Dorsolateral prefrontal cortex (tissue), 122 donors: ENCODE measurements at places on chromosomes 6 and 20.

DNA sequence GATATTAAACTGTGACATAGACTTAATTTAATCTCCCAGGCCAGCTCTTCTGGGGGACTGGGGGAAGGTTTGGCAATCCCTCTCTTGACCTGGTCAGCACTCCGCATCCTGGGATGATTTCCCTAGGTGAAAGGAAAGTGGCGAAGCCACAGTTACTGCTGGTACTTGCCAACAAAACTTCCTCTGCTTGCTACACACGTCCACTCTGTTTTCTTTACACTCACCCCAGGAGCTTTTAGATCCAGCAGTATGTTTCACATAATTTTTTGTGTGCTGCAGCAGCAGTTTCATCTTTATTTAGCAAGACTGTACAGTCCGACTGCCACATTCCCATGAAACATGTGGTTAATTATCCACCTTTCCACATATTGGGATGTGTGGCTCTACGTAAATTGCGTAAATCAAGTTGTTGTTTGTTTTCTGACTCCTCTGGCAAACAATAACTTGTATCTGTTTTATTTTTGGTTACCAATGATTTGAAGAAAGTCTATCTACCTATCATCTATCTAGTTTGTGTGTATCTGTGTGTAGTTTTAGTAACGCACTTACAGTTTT, 284.0 kb downstream of the PHF3 start:
- DNase-seq = no peak

GRCh38 chr6:37069639-37070038, 64.2 kb downstream of the FGD2 start:
- no peak for DNase-seq

- DNase-seq = no peak
These were observed 34.4 kb downstream of the EDN3 start for GRCh38 chr20:59334651-59335300.

DNA sequence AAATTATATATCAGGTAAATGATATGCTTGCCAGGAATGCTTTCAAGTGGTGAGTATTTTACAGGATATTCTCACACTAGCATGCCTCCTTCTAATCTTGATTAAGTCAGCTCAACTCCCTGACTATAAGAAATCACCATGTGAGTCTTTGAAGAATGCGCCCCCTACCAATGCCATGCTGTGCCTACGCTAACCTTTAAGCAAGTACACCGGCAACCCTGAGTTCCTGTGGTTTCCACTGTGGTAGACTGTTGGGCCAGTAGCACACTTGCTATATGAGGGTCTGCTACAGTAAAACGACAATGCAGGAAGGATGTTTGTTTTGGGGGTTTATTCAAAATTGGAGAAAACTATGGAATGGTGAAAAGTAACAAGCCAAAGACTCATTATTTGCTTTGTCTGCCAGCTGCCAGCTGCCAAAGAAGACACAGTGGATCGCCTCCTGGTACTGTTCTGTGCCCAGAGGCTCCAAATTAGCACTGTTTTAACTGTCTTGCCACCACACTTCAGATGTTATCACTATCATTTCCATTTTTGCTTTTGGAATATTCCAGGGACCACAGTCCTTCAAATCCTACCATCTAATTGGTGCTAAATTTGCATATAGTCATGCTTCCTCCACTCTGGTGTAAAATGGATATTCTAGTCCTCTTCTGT, 333.5 kb downstream of the RNGTT start:
- no peak for DNase-seq

DNA sequence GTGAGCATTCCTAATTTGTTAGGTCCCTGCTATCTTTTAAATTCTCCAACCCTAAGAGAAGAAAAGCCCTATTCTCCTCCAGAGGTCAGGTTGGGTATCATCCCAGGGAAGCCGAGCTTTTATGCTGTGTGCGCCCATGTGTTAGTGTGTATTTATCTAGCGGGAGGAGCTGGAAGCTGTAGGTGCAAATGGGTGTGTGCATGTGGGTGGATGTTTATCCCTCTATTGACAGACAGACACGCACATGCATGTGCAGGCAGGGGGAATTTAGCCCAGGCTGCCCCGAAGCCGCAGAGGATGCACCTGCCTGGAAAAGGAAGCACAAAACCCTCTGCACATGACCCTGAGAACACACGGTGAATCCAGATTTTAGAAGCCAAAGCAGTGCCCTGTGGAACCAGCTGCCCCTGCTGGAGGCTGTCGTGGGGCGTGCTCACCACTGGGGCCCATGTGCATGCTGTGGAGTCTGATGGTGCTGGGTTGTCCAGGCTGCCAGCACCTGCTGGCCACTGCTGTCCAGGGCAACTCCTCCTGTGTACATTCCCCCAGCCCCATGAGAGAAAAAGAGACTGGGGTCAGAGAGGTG, 397.5 kb downstream of the TAF4 start:
- no peak for DNase-seq

GRCh38 chr20:43824309-43825050, 90.2 kb upstream of the TOX2 start:
- no peak for DNase-seq

DNA sequence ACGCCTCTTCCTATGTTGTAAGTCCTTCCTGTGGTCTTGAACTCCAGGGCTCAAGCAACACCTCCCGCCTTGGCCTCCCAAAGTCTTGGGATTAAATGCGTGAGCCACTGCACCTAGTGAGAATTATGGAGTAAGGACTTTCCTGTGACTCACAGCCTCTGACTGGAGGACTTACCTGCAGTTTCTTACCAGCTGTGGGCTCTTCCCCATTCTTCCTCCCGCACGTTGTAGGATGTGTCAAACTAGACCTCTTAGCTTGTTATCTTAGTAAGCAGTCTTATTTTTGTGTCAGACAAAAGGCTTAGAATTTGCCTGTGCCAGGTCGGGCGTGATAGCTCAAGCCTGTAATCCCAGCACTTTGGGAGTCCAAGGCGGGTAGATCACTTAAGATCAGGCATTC, 30.9 kb downstream of the BAK1 start:
- DNase-seq = no peak

- no peak for DNase-seq
These were observed 3.2 kb downstream of the NKX2-2 start for GRCh38 chr20:21510414-21511384.

GRCh38 chr6:74598462-74599393, 607.1 kb downstream of the COL12A1 start:
- no peak for DNase-seq

DNA sequence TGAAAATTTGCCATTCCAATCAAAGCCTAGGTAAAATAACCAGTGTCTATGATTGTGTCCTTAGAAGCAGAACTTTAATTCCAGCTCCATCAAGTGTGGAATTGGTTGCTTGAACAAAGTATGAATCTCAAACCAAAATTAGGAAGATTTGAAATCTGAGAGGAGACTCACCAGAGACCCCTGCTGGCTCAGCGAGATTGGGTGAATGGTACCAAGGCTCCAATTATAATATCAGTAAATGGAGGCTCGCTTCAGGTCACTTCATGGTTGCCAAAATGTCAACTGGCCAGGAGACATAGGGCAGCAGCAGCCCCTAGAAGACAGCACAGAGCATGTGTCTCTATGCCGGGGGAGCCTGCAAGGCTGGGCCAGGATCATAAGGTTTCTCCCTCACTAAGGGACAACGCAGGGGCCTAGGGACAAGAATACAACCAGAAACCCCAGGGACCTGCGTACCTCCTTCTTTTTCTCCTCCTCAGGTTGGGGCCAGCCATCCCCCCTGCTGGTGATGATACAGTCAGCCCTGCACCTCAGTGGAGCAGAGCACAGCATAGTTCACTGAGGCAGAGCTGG, 14.0 kb downstream of the RBL1 start:
- DNase-seq = no peak

DNA sequence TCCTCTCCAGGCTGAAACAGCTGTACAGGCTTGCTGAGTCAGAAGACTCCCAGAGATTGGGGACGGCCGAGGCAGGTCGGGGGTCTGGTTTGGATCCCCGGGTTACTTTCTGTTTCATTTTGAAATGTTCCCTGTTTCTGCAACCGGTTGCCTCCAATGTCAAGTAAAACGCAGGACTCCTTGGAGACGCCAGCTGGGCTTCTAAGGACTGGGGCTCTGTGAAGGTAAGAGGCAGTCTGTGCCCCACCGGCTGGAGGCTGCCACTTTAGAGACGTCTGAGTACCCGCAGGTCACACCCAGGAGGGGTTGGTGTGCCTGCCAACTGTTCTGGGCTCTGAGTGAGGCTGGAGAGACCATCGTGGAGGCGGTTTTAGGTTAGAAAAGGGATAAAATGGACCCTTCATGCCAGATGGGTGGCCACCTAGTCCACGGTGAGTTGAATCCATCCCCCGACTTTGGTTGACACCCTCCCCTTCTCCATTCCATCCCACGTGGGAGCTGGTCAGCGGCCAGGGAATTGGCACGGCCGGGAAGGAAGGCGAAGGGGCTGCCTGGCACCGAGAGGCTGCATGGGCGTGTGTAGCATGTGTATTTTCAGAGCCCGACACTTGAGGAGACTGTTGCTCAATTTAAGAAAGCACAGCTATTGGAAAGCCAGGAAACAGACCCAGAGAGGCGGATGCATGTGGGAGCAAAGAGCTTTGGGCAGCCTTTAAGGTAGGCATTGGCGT, 240.9 kb downstream of the PHACTR1 start:
- DNase-seq = peak; percentile 33

GRCh38 chr6:166008441-166009369, 158.9 kb downstream of the TBXT start:
- no peak for DNase-seq

GRCh38 chr6:62999796-63000195, 211.5 kb upstream of the FKBP1C start:
- no peak for DNase-seq

- no peak for DNase-seq
These were observed 10.2 kb upstream of the TMEM170B start for GRCh38 chr6:11527274-11527870.

GRCh38 chr20:39516964-39517363, 554.8 kb downstream of the DHX35 start:
- no peak for DNase-seq

DNA sequence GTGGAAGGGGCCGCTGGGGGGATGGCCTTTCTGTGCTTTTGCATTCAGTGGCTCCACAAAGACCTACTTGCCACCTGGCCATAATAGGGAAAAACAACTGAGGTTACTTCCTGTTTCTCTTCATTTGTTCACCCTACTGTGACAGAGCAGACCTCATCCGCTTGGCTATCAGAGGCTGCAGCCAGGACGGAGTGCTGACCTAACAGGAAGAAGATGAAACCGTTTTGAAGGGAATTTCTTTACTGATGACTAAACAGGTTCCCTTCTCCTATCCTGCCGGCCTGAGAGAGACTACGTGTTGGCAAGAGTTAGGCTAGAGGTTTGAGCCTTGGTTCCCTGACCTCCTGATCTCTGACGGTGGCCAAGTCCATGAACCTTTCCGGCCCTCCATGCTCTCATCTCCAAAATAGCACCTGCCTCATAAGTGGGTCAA, 21.3 kb downstream of the PRR18 start:
- no peak for DNase-seq

- DNase-seq = no peak
These were observed 9.0 kb downstream of the EMILIN3 start for GRCh38 chr20:41357424-41358163.

DNA sequence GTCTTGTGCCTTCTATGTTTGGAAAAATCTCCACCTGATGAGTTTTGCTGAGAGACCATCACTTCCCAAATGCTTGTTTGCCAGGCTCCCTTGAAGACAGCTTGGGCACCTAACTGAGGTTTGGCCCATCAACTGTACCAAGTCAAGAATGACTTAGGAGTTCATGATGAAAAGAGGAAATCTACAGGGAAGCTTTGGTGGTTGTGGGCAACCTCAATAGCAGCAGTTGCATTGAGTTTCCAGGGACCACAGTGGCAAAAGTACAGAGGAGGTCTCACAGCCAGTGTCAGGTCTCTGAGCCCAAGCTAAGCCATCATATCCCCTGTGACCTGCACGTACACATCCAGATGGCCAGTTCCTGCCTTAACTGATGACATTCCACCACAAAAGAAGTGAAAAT, 49.7 kb upstream of the PHACTR1 start:
- no peak for DNase-seq

DNA sequence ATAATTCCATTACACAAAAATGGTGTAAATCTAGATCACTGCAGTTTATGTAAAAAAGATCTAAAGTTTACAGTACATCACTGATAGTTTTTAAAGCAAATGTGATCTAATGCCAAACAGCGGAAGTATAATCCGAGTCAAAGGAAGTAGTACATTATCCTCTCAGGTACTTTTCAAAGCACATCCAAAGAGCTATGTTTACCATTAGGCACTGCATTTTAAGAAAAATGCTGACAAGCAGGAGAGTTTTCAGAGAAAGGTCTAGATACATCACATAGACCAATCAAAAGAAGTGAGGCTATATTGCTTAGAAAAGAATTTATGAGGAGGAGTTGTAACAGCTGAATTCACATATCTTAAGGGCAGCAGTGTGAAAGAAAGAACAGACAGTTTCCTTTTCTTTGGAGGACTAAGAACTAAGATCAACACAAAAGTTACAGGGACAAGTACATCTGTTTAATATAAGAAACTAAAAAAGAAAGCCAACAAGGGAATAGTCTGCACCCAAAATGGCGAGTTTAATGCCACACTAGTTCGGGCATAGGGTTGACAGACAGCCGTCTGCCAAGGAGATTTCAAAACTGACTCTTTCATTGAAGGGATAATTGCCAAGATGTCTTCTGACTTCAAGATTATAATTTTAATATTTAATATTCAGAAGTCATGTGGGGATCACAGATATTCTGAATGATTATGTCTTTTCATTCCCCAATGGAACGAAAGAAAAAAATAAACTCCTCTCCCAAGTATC, 1.4 kb downstream of the ZNF184 start:
- no peak for DNase-seq

DNA sequence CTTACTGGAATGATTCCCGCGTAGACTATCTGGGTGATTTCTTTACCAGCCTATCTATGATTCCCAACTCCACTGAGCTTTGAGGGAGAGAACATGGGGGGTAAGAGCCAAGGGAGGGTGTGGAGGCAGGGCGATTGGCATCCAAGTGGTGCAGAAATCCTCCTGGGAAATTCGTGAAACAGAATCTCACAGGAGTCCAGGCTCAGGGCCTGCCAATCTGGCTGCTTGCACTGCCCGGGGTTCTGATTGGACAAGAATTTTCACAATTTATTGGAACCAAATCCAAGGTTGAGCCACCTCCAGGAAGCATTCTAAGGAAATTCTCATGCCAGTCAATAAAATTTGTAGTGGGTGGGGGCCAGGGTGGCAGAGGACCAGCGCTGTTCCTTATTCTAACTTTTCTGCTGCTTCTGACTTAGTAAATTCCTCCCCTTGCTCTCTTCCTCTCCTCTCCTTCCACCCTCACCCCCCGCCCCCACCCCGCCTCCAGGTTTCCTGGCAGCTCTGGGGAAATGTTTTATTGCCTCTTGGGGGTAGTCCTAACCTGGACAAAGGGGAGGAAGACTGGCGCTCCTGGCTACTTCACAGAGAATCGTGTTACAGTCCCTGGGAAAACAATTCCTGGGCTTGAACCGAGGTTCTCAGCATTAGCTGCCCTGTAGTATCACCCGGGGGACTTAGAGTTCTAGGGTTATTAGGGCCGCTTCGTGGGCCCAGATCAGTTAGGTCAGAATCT, 3.1 kb downstream of the BMP6 start:
- DNase-seq = no peak

DNA sequence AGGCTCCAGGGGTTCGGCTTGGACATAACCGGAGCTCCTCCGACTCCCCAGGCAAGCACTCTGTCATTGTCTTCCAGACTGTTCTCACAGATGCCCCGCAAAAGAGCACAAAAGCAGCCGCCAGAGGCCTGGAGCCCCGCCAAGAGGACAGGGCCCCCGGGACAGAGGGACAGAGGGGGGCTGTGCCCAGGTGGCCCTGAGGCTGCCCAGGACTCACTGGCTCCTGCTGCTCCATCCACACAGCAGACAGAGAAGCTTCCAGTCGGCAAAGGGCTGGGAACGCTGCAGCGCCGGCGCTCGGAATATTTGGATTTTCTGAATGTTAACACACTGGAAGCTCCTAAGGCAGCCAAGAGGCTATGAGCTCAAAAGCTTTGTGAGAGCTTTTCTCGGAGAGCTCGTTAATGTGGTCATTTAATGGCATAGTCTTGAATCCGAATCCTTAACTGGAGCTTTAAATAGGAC, 68.0 kb upstream of the QKI start:
- DNase-seq = peak; percentile 36
